ENCODE measurements at places on chromosomes 1 and 21.

GRCh38 chr1:184556665-184557064 is 169.8 kb downstream of the C1orf21 start:
- no peak for DNase-seq

- no peak for DNase-seq
Observed at GRCh38 chr1:228044961-228045360, 37.5 kb upstream of the ARF1 start.

DNA sequence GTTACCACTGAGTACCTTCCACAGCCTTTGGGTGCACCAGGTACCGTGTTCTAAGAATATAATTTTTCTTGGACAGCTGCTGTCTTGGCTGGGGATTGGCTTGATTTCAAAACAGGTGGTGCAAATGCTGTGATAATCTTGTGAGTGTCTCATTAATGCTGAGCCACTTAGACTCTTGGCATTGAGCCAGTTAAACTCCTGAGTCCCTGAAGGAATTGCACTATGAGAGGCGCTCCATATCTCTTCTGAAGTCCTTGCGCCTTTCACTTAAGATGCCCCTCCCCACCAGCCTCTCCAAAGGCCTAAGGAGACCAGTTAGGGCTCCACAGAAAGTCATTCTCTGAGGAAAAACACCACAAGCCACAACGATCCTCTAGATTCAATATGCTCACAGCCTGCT is 51.0 kb downstream of the BACH1 start:
- DNase-seq: no peak

GRCh38 chr1:198610362-198610761 is 28.5 kb upstream of the PTPRC start:
- no peak for DNase-seq

GRCh38 chr1:94697839-94698238 is 122.3 kb upstream of the SLC44A3 start:
- peak; percentile 93 for DNase-seq

- no peak for DNase-seq
Observed at GRCh38 chr1:104028416-104029035, 278.8 kb downstream of the AMY1C start.

DNA sequence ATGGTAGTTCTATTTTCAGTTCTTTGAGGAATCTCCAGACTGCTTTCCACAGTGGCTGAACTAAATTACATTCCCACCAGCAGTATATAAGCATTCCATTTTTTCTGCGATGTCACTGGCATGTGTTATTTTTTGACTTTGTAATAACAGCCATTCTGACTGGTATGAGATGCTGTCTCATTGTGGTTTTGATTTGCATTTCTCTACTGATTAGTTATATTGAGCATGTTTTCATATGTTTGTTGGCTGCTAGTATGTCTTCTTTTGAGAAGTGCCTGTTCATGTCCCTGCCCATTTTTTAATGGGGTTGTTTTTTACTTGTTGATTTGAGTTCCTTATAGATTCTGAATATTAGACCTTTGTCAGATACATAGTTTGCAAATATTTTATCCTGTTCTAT is 87.9 kb downstream of the RPS6KC1 start:
- DNase-seq: no peak

DNA sequence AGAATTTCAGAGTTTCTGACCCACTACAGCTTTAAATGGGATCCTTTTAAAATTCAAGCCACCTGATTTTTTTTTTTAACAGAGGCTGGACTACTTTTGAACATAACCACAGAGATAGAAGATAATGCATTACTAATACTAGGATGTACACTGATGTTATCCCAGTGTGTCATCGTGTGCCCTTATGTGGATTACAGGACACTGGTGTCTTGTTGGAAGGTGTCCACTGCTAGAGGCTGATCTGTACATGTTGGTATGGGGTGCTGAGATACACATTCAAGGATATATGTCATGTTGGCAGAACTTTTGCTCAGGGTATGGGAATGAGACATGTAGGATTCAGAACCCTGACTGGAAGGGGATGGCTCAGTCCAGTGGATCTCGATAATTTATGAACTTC is 56.3 kb downstream of the INAVA start:
- DNase-seq: no peak

- no peak for DNase-seq
Observed at GRCh38 chr1:36089393-36090121, 865 bp downstream of the ADPRS start.

Measured in NCI-H1092 treated with DMSO at 0.1 percent for 48 hours (cell line).